ENCODE measurements at places on chromosomes 2 and 18. TPM values are rescaled to one million over a fixed set of nuclear protein-coding genes. Genes with fewer than 3 reads are reported as not detected.

- DNase-seq, result no peak
These were observed 707 bp upstream of the SERPINB7 start for GRCh38 chr18:63774511-63774910.

DNA sequence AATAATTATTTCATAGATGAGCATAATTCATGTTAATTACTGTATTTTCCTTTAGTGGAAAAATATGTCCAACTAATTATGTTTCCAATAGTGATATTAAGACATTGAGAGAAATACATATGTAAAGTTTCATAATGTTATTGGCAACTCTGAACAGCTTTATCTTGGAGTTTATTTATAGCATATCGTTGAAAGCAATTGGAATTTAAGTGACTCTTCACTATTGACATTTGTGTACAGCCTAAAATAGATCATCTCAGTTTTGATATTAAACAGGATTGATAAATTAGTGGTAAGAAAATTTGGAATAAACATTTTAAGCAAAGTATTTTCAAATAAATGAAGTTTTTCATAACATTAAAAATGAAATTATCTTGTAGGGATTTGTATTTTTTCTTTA is 79.7 kb downstream of the EML4 start:
- no peak for DNase-seq

DNA sequence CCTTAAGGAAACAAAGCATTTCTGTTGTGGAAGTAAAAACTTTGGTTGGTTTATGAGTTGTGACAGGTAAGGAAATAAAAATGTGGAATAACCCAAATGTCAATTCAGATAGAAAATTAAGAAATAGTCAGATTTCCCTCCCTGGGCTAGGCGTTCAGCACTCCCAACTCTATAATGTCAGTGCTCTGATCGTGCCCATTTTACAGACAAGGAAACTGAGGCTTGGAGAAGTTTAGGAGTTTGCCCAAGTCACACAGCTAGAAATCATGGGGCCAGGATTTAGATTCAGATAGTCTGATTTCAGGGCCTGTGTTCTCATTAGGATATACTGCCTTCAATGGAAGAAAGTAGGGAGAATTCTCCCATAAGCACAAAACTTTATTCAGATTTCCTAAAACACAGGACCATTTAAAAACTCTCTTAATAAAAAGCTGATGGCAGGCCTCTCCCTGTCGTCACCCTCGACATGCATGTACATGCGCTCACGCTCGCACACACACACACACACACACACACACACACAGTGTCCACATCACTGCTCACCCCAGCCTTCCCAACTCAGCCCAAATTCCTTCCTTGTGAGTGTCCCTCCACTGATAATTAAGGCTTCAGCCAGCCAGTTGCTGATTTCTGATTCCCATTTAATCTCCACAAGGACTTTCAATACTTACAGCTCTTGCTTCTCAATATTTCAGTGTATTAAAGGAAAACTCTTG is 49.1 kb upstream of the SLC14A2 start:
- no peak for DNase-seq

- no peak for DNase-seq
These were observed 1669.5 kb upstream of the DDX18 start for GRCh38 chr2:116145031-116145430.

DNA sequence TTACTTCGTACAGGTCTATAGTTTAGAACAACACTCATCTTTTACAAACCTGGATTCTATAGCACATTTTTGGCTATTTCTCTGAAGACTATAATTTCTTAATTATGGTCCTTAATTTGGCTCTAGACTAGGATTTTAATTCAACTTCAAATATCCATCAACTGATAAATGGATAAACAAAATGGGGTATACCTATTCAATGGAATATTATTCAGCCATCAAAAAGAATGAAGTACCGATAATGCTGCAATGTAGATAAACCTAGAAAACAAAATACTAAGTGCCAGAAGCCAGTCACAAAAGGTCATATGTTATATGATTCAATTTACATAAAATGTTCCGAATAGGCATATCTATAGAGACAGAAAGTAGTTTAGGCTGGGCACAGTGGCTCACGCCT is 15.2 kb upstream of the RIF1 start:
- DNase-seq, result no peak

The NT5C1B gene
- not detected for total RNA-seq

The KLHL30 gene
- total RNA-seq, result not detected

GRCh38 chr2:107072150-107072940 is 186.4 kb upstream of the ST6GAL2 start:
- no peak for DNase-seq

DNA sequence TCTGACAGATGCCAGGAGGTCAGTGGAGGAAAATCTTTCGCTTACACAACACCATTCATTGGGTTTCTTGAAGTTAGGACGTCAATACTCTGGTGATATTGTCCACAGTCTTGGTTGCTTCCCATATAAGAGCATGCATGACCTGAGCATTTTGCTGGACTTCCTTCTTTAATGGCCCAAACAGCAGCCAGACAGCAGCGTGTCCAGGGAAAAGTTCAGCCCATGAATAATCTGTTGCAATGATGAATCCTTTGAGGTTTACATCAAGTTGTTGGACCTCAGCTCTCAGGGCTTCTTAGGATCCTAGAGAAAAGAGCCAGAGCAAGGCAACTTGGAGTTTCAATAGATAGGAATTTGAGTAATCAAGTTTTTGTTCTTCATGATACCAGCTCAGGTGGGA is 155.6 kb upstream of the MGAT5 start:
- DNase-seq, result no peak

The ASPRV1 gene
- 0.64 TPM for total RNA-seq

DNA sequence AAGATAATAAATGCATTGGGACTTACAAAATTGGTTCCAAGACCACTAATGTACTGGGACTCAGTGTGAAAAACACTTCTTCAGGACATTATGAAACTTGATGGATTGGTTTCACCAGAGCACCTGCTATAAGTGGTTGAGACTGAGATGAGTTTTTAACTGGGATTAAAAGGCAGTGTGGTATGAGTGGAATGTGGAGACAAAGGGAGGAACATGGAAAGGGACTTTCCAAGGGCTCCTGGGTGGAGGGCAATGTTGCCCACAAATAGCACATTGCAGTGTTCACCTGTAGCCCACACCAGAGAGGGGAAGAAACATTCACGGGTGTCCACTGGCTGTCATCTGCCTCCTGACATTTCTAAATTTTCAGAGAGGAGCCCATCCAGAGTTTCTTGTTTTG is 253.3 kb upstream of the TANK start:
- no peak for DNase-seq

The STK16 gene
- 5.6 TPM for total RNA-seq

The CACNB4 gene
- 0.82 TPM for total RNA-seq
